Fibroblast of skin of right biceps (primary cell): ENCODE measurements at places on chromosomes 6 and 20.

DNA sequence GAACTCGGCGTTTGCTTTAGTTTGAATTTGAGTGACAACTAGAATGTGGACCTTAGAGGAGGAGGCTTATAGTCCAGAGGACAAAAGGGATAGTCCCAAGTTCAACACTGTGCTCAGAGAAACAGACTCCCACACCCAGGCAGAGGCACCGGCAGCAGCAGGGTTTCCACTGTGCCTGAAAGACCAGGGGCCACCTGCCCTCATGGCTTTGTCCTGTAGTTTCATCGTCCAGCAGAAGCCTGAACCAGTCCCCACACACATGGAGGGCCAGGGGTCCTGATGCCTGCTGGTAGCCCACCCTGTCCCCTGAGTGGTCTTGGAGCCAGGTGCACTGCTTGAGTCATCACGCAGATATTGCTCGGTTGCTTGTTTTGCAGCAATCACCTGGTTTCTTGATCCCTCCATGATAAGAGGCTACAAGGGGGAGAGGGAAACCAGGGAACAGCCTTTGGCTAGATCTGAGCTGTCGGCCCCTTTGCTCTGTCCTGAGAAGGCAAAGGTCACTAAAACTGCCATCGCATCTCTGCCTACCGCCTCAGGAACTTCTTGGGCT lies 7.2 kb upstream of the ACSS1 start:
- no peak for DNase-seq

- DNase-seq = no peak
Observed at GRCh38 chr6:100274147-100274546, 190.6 kb downstream of the SIM1 start.

GRCh38 chr6:28543651-28544610 lies 18.2 kb downstream of the GPX5 start:
- peak; percentile 21 for DNase-seq

GRCh38 chr6:109373762-109374161 lies 8.5 kb downstream of the CD164 start:
- no peak for DNase-seq

DNA sequence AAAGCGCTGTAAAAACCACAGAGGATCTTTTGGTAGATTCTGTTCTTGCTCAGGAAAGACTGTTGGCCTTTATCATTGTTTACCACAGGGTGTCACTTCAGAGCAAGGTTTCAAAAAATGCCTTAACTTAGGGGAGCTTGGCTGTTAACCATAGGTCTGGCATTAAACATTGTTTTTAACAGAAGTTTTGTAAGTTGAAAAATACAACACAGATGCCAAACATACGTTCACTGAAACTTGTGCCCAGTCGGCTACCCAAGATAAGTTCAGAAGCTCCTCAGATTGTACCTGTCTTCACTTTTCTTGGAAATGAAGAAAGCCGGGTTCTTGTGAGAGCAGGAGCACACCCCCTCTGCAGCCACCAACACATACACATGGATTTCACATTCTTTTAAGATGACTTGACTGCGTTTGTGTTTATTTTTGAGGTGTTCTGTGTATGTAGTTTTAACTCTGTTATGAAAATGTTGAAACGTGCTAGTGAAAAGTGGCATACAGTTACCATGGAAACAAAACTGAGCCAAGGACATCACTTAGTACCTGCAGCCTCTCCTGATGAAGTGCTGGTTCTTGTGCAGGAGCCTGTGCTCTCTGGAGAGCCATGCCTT lies 64.9 kb downstream of the SYCP2L start:
- peak; percentile 65 for DNase-seq

GRCh38 chr6:35190306-35190705 lies 23.4 kb upstream of the SCUBE3 start:
- DNase-seq = peak; percentile 35

DNA sequence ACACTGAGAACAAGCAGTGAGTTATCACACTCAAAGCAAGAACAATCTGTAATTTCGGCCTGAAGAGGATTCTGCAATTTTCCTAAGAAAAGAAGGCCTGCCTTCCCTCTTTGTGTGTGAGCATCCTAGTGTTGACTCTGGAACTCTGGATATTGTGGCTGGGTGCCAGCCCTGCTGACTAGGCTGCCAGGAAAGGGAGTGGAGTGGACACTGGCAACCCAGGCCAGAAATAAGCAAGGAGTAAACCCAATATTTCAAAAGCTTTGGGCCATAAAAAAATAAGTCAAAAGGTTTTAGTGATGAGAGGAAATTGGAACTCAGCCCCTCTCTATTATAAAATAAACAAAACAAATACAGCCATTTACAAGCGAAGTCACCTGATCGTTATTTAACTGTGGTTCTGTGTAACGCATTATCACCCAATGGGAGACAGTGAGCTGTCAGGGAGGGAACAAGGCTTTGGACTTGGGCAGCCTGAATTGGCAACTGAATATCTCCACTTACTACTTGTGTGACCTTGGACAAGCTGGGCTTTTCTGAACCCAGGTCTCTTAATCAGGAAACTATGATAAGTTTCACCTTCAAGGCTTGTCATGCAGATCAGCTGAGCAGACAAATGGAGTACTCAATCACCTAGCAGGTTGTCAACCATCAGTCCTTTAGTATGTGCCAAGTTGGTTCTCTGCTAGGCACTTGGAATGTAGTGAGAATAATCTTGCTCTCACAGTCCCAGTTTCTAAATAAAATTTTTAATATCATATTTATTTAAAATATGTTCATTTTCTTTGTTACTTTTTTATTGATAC lies 196.2 kb downstream of the PAX1 start:
- no peak for DNase-seq

DNA sequence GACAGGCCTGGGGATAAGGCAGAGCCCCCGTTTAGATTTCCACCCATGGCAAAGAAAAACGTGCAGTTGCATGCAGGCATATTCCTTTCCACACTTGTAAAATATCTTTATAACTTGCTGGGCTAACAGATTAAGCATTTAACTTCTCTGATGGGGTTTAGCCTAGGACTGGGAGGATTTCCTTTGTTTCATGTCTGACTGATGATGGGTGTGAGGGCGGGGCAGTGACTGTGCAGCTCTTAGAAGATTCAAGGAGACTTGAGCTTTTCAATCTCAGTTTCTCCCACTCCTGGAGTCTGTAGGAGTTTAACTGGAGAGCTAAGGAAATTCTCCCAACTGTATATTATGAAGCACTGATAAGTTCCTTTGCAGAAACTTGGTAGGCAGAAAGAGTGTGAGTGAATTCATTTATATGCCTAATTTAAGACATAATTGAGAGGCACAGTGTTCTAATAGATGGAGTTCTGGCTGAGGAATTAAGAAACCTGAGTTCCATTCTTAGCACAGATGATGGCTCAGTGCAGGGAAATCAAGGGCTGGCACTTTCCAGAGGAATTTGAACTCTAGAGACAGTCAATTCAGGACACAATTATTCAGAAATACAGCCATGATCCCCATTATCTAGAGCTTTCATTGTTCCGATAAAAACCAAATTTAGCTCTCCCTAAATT lies 214.6 kb upstream of the CNR1 start:
- no peak for DNase-seq

- DNase-seq = no peak
Observed at GRCh38 chr6:9984607-9985006, 430.3 kb downstream of the TFAP2A start.

GRCh38 chr6:135784507-135784906 lies 67.0 kb upstream of the PDE7B start:
- no peak for DNase-seq

GRCh38 chr6:127538750-127539264 lies 19.7 kb upstream of the MTCL3 start:
- DNase-seq = no peak

GRCh38 chr6:36731622-36732310 lies 34.1 kb downstream of the RAB44 start:
- no peak for DNase-seq

GRCh38 chr6:137254966-137255365 lies 35.8 kb upstream of the IFNGR1 start:
- DNase-seq = no peak

- DNase-seq = peak; percentile 87
Observed at GRCh38 chr6:44580901-44581300, 193.4 kb downstream of the CDC5L start.

DNA sequence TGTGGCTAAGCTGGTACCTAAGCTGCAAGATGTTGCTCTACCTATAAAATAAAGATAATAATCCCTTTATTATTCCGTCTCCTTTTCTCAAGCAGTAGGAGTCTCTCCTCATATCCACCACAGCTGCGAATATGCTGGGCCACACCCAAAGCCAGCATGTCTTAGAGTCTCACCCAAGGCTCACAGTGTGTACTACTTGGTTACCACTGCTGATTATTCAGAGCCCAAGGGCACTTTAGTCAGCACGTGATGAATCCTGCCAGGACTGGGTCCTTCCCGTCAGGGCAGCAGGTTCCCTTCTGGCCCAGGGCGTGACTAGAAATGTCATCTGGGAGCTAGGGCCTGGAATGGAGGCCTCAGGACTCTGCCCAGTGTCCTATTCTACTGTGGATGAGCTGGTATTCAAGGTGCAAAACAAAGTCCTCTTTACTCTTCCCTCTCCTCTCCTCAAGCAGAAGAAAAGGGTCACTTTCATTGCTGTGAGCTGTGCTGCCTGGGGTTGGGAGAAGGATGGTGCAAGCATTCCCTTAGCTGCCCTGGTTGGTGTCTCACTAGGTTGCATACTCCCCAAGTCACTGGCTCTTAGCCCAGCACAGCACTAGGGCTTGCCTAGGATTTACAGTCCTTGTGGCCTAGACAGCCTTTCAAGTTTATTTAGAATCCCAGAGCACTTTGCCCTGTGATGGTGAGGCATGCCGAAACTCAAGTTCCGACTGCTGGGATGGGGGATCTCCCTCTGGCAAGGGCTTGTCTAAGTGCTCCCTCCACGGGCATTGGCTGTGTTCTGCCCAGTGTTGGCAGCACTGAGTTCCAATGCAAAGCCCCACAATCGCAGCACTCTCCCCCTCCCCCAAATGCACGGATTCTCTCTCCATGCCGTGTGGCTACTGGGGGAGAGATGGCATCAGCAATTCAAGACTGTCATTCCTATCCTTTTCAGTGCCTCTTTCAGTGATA lies 320.2 kb downstream of the BTBD9 start:
- no peak for DNase-seq

DNA sequence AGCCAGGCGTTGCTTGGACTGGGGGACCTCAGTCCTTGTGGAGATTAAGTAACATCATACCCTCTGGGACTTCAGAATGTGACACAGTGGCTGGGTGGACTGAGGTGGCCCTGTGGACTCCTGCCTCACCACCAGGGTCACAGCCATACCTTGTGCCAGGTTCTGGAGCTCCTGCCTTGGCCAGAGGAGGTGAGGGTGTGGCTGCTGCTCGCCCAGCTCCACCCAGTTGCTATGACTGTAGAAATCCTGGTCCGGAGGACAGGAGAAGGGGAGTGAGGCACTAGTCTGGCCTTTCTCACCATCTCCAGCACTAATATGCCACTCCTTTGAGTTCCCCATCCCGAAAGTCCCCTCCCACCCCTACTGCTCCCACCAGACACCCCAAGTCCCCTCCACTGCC lies 1.9 kb downstream of the VWA7 start:
- DNase-seq = no peak

- DNase-seq = no peak
Observed at GRCh38 chr6:96194675-96195074, 178.9 kb downstream of the FUT9 start.

GRCh38 chr6:24228681-24229255 lies 102.8 kb downstream of the NRSN1 start:
- peak; percentile 28 for DNase-seq

- no peak for DNase-seq
Observed at GRCh38 chr6:30882759-30883684, 1.3 kb upstream of the DDR1 start.

DNA sequence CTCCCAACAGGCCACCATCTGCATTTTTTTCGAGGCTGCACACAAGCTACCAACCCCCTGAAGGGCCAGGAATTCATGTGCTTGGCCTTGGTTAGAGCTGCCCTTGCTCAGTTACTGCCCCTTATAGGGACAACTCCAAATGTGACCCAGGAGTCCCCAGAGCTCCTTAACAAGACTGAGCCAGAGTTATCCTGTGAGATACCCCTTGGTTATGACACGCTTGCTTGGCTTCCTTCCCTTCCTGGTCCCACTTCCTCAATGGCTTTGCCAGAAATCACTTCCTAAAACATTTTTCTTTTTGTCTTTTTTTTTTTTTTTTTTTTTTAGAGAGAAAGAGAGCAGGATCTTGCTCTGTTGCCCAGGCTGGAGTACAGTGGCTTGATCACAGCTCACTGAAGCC lies 8.9 kb downstream of the TREM1 start:
- DNase-seq = no peak

- DNase-seq = peak; percentile 48
Observed at GRCh38 chr20:48154040-48154765, 368.9 kb upstream of the SULF2 start.

- peak; percentile 74 for DNase-seq
Observed at GRCh38 chr6:113344969-113345368, 512.2 kb upstream of the MARCKS start.

GRCh38 chr6:47687432-47687831 lies 10.9 kb upstream of the ADGRF4 start:
- DNase-seq = no peak

GRCh38 chr6:138795809-138796603 lies at the start of gene ECT2L:
Gene ECT2L, plus strand, starts transcription at chr6:138796087. Its CDS starts 17,188 bp downstream, at chr6:138813275.
- DNase-seq = peak; percentile 38

- DNase-seq = peak; percentile 94
Observed at GRCh38 chr6:129590408-129591022, 119.5 kb downstream of the ARHGAP18 start.

DNA sequence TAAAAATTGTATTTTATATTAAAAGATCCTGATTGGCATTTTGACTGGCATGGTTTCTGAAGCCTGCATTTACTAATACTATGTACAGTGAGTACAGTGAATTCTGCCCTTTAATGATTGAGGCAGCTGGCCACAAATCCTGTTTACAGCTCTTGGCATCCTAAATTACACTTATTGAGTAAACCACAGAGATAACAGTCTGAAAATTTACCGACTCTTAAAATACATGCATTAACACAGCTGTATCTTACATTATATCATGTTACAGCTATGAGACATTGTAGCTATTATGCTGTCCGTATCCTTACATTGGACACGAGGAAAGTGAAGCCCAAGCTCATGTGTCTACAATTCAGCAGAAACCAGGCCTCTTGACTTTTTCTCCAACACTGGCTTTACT lies 90.8 kb downstream of the FAM83B start:
- DNase-seq = no peak

DNA sequence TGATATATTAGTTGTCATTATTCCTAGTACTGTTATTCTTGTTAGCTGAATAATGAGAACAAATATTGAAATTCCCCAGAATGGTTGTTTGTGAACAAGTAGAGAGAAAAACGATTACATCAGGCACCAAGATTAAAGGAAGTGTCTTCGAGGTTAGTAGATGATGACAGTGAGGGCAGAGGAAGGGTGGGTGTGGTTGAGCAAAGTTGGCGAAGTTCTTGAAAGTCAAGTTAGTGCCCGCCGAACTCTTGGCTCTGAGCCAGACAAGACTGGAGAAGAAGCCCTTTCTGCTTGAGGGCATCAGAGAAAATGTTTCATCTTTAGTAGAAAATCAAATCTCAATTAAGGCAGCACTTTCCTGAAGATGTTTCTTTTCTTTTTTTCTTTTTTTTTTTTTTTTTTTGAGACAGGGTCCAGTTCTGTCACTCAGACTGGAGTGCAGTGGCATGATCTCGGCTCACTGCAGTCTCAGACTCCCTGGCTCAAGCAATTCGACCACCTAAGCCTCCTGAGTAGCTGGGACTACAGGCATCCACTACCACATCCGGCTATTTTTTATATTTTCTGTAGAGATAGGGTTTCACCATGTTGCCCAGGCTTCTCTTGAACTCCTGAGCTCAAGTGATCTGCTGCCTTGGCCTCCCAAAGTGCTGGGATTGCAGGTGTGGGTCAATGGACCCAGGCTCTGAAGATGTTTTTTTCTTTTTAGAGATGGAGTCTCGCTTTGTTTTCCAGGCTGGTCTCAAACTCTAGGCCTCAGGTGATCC lies 77.1 kb downstream of the SGK1 start:
- no peak for DNase-seq

- peak; percentile 75 for DNase-seq
Observed at GRCh38 chr20:51014797-51015722, 7.8 kb downstream of the KCNG1 start.
